ENCODE measurements at places on chromosomes 7 and 10.

DNA sequence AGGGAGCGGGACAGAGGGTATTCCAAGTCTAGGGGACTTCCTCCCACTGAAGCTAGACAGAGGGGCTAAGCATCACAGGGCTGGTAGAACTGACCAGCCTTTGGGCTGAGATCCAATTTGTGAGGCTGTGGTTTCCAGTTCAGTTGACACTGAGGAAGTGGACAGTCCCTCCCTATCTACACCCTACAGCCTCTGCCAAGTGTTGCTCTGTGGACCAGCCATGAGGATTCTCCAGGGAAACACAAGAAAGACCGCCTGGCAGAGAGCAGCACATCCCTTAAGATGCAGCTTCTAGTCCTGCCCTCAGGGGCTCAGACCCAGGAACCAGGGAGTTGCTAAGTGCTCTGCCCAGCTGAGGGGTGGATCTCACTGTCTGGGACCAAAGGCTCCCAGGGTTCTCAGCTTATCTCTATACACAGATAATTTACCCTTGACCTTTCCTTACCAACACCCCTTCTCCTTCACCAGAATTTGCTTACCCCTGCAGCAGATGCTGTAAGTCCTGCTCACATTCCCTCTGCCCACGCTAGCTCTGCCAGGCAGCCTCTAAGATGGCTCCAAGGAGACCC lies 252.0 kb downstream of the SKIDA1 start:
- no peak for DNase-seq

DNA sequence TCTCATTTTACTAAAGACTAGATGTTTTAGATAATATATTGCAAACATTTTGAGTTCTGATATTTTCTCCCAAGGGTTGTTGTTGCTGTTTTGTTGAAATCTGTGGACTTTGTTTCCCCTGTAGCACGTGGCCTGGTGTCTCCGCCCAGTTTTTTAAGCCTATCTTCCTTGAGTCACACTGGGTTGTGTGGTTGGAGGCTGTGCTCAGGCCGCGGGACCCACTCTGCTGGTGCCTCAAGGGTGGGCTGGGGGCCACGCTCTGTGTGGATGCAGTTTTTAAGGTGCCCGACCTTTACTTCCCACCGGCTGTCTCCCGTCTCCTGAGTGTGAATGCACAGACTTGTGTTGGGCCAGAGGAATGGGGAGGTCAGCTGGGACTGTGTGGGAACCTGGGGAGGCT lies 4.2 kb upstream of the PRAP1 start:
- no peak for DNase-seq

DNA sequence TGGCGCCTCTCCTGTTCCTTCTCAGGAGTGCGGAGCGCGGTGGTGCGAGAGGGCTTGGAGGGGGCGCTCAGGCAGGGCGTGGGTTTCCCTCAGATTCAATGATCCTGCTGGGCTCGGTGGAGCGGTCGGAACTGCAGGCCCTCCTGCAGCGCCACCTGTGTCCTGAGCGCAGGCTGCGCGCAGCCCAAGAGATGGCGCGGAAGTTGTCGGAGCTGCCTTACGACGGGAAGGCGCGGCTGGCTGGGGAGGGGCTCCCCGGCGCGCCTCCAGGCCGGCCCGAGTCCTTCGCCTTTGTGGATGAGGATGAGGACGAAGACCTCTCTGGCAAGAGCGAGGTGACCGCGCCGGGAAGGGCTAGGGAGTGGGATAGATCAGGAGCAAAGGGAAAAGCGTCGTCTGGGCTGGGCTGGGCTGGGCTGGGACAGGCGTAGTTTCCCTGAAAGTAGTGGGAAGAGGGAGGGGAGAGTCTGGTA lies 17.0 kb downstream of the FAM131B start:
- DNase-seq = no peak

- DNase-seq = no peak
Measured at GRCh38 chr7:87420173-87420572, 55.3 kb downstream of the ABCB4 start.

DNA sequence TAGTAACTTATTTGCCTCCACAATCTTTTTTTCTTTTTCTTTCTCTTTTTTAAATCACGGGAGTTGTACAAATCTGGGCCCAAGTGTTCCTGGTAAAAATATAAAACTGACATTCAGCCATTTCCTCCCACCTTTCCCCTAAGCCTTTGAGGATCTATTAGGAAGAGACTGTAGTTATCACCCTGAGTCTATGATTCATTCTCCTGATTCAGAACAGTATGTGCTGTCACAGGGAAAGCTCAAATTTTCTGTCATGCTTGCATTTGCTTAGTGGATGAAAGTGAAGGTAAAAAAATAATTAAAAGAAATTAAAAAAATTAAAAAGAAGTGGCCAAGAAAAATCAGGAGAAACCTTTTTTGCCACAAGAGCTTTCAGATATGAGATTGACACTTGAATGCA lies 71.7 kb downstream of the KIF20B start:
- DNase-seq = no peak

GRCh38 chr10:70162151-70162891 lies 8.0 kb downstream of the SAR1A start:
- no peak for DNase-seq

GRCh38 chr7:20032741-20033140 lies 184.4 kb downstream of the MACC1 start:
- DNase-seq = no peak

DNA sequence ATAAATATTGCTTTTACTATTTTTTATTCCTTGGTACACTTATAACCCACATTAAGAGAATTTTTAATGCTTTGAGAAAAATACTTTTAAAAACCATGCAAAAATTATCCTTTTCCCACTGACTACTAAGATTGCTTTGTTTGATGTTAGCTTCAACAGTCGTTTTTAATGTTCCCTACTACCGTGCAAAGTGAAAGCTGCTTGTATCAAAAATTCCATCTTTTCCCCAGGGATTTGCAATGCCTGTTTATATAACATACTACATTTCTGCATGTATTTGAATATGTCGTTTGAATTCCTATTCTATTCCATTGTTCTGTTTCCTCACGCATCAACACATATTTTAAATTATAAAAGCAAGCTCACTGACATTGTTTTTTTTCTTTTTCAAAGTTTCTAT lies 54.4 kb downstream of the TFPI2 start:
- no peak for DNase-seq

GRCh38 chr10:28796606-28797512 lies 119.5 kb downstream of the BAMBI start:
- DNase-seq = no peak

DNA sequence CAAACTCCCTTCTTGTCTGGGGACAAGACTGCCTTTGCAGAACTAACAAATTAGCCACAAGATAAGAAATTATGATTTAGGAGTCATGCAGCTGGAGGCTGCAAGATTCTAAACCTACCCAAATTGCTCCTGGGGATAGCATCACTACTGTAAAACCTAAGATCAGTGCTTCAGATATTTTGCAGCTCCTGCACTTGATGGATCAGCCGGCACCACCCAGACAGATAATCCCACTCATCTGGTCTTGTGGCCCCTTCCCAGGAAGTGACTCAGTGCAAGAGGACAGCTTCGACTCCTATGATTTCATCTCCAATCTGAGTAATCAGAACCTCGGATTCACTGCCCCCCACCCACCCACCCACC lies 181.9 kb downstream of the AKR1D1 start:
- no peak for DNase-seq

- DNase-seq = no peak
Measured at GRCh38 chr10:6603142-6604125, 23.4 kb upstream of the PRKCQ start.

- no peak for DNase-seq
Measured at GRCh38 chr10:98326621-98327027, 58.6 kb upstream of the LOXL4 start.

DNA sequence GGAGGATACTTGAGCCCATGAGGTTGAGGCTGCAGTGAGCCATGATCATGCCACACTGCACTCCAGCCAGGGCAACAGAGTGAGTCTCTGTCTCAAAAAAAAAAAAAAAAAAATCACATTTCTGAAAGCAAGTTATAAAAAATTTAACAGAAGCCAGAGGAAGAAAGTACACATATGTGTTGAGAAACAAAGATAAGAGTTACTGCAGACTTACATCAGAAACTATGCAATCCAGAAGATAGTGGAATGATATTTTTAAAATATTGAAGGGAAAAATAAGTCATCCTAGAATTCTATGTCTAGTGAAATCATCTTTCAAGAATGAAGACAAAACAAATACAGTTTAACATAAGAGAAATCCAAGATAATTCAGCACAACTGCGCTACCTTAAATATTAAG lies 46.9 kb downstream of the ZNF518A start:
- no peak for DNase-seq

DNA sequence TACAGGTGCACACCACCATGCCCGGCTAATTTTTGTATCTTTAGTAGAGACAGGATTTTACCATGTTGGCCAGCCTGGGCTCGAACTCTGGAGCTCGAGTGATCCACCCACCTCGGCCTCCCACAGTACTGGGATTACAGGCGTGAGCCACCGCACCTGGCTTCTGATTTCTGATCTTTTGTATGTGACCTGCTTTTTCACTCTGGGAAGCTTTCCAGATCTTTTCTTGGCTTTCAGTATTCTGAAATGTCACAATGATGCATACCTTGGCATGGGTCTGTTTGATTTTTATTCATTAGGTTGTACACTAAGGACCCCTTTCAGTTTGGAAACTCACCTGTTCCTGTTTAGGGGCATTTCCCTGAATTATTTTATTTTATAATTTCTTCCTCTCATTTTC lies 41.6 kb downstream of the PROSER2 start:
- DNase-seq = no peak

DNA sequence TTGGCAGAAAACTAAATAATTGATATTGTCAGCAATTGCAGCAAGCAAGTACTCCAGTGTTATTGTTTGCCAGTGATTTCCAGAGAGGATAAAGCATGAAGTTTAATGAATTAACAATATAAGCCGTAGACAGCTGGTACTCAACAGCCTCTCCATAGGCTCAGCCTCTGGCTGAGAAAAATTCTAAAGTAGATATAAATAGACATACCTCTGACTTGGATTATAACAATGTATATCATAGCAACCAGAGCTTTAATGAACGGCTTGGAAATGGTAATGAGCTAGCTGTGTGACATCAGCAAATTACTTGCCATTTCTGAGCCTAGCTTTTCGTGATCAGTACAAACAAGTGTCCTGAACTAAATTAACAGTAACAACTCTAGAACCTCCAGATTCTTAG lies 1055.4 kb upstream of the AUTS2 start:
- no peak for DNase-seq

- no peak for DNase-seq
Measured at GRCh38 chr7:134798155-134798554, 18.7 kb downstream of the CALD1 start.

GRCh38 chr10:133164816-133165555 lies 5.0 kb downstream of the KNDC1 start:
- DNase-seq = no peak

- no peak for DNase-seq
Measured at GRCh38 chr10:61283481-61284221, 169.5 kb downstream of the TMEM26 start.

Measured in GM20000 (cell line).